ENCODE measurements at places on chromosomes 16 and 17. TPM values are rescaled to one million over a fixed set of nuclear protein-coding genes. Genes with fewer than 3 reads are reported as not detected.

DNA sequence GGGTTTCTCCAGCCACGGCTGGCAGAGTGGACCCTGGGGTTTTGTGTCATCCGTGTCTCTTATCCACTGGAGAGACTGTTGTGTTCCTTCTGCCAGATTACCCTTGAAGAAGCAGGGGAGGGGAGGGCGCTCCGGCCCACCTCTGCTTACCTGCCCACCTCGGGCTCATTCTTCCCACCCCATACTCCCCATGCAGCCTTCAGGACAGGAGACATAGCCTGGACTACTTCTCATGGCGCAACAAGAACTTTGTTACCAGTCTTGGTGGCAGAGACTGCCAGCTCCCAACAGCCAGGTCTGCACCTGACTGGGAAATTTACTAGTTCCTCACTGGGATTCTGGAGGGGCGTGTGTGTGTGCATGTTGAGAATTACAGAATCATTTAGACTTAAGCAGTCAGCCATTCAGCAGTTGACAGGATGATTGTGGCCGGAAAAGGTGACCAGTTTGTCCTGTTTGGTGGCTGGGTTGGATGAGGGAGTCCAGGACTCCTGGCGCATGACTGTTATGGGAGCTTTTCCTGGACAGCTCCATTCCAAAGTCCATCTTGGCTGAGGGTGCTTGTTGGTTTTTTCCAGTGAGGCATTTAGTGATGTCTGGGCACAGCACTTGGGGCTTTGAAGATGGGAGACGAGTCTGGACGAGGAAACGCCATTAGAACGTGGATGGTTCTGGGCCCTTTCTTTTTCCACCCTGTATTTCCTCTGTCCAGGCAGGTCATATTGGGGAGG is 8.7 kb downstream of the GSE1 start:
- DNase-seq = no peak

DNA sequence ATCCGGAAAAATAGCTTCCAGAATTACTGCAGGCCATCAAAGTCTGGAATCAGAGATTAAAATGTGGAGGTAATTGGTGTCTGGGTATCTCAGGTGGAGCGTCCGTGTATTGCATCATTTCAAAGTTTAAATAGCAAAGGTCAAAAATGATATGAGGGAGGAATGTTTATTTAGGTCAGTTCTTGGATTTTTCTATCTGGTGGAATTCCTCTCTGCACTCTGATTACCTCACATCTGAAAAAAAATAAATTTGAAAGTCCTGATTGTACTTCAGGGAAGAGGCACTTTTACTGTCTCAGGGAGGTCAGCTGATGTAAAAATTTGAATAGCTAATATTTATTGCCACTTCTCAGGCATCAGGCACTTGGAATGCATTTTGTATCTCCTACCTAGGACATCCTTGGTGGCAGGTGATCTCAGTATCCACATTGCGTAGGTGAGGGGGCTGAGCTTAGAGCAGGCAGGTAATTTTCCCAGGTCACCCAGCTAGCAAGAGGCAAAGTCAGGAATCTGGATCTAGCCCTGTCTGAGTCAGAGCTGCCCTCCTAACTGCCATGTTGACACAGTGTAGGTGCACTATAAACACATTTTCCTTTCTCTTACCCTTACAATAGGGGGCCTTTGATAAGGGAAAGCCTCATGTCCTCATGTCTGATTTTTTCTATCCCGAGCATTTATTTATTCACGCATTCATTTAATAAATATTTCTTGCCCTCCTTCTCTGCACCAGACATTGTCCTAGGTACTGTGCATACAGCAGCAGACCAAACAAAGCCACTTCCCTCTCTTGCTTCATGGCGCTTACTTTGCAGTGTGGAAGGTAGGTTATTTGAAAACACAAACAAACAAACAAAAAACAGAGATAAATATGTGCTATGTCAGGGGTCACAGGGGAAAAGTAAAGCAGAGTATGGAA is 454.3 kb downstream of the HAPSTR1 start:
- DNase-seq = no peak

DNA sequence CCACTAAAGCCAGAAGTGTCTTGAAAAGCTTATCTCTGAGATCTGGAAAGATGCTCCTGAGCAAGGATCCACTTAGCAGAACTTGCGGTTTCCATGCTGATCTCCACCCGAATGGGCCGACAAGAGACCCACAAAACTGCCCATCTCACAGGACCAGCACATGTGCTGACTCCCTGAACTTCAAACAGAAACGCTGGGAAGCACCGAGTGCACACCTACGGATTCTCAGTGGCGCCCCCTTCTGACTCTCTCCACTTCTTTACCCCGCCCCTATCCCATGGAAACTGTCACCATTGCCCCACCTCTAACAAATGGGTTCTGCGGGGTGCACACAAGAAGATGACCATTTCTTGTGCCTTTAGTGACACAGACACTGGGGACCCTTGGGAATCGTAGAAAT is 21.4 kb downstream of the CDRT4 start:
- no peak for DNase-seq

DNA sequence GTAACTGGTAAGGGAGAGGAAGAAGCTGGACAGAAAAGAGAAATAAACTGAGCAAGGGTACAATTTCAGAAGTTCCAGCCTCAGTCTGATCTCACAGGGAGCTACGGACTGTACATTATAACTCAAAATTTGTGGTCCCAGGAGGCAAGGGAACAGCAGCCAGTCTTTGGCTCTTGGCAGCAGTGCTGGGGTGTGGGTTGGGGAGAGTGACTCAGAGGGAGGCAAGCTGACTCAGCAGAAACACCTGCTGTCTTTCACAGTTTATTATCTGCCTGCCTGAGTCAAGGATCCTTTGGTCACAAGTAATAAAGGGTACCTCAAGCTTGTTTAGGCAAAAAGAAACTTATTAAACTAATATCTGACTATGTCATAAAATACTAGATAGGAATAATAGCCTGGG is 73.5 kb upstream of the KIF2B start:
- DNase-seq = no peak

Gene MT1B
- not detected for total RNA-seq

GRCh38 chr17:28889996-28890395 is 7.5 kb downstream of the FLOT2 start:
- no peak for DNase-seq

DNA sequence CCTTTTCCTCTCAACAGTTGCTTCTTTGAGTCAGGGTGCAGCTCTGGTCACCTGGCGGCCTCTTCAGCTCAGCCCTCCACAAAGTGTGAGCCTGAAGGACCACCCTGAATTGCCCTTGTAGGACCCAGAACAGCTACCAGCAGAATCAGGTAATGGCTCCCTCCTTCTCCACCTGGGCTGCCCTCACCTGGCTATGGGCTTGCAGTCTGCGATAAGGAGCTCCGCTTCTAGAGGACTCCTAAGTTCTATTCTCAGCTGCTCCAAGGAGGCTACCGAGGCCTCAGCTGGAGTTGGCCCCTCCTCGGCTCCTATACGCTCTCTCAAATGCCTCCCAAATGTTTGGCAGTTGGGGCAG is 13.4 kb downstream of the SMIM5 start:
- no peak for DNase-seq

- no peak for DNase-seq
Measured at GRCh38 chr16:24074574-24074973, 181.6 kb upstream of the CACNG3 start.

Gene CCL2
- total RNA-seq = not detected

Gene PPP1R27
- total RNA-seq = not detected

GRCh38 chr17:66767154-66767933 is 67.6 kb upstream of the CACNG5 start:
- peak; percentile 21 for DNase-seq

DNA sequence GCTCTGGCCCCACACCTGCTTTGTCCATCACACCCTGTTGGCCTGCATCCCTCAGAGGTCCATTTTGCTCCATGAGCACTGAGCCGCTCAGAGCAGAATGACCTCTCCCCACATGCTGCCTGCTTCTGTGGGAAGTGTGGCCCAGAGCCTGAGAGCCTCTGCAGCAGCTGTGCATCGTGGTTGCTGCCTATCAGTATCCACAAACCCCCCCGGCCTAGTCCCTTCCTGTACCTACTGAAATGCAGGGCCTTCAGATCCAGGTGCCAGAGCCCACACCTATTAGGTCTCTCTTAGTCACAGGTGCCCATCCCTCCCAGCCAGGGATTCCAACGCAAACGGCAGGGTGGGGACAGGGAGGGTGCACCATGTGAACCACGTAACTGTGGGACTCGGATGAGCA is 16.6 kb upstream of the TRPV3 start:
- no peak for DNase-seq

- DNase-seq = no peak
Measured at GRCh38 chr16:81590714-81591544, 146.3 kb downstream of the CMIP start.

Gene RNF43
- total RNA-seq = not detected

Gene MYO1D
- 8.3 TPM for total RNA-seq

Gene RAB26
- total RNA-seq = 0.83 TPM

Gene TUBB3
- 4.0 TPM for total RNA-seq

DNA sequence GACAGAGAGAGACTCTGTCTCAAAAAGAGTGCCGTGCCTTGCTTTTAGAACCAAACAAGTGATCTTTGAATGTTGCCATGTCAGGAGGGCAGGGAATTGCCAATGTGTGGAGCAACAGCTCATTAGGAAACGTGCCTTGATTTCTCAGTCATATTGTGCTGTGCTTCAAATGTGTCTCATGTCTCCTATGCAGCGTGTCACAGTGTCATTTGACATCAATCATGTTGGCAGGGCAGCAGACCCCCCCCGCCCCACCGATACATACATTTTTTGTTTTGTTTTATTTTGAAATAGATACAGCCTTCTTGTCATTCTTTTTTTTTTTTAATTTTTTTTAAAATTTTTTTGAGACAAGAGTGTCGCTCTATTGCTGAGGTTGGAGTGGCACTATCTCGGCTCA is 22.1 kb downstream of the MRC2 start:
- no peak for DNase-seq

GRCh38 chr16:66525396-66526180 is 24.3 kb downstream of the TK2 start:
- no peak for DNase-seq

Gene MT1A
- total RNA-seq = not detected

DNA sequence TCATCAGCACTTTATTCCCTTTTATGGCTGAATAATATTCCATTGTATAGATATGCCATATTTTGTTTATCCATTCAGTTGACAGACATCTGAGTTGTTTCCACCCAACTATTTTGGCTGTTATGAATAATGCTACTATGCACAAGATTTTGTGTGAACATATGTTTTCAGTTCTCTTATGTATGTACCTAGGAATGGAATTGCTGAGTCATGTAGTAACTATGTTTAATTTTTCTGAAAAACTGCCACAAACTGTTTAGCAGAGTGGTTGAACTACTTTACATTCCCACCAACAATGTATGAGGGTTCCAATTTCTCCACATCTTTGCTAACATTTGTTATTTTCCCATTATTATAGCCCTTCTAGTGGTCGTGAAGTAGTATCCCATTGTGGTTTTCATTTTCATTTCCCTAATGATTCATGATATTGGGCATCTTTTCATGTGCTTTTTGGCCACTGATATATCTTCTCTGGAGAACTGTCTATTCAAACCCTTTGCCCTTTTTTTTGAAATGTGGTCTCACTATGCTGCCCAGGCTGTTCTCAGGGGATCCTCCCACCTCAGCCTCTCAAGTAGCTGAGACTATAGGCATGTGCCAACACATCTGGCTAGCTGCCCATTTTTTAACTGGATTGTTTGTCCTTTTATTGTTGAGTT is 26.3 kb downstream of the SMURF2 start:
- no peak for DNase-seq

Gene PTGES3L
- 0.65 TPM for total RNA-seq

Gene KRTAP4-9
- not detected for total RNA-seq

Gene TGFB1I1
- total RNA-seq = 0.38 TPM

DNA sequence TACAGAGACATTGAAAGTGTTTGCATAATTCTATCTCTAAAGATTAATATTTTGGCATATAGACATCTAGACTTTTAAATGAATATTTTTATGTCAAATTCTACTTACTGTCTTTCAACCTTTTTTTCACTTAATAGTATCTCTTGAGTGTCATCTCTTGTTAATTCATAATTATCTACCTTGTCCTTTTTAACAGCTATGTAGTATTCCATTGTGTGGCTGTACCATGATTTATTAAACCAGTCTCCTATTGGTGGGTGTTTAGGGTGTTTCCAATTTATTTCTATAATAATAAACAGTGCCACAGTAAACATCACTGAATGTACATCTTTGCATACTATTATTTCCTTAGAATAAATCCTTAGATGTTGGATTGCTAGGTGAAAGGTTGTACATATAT is 16.3 kb upstream of the RNF222 start:
- DNase-seq = no peak

GRCh38 chr16:47065766-47066688 is 77.7 kb downstream of the NETO2 start:
- DNase-seq = no peak
